ENCODE measurements at places on chromosomes 7 and 10. TPM values are rescaled to one million over a fixed set of nuclear protein-coding genes. Genes with fewer than 3 reads are reported as not detected.

The HGF gene
- 1.2 TPM for total RNA-seq

The POMZP3 gene
- 38.2 TPM for total RNA-seq

The SLC4A2 gene
- 103 TPM for total RNA-seq

The GIMAP5 gene
- 8.9 TPM for total RNA-seq

The STEAP1B gene
- not detected for total RNA-seq

The OR13A1 gene
- 0.48 TPM for total RNA-seq

The EVX1 gene
- total RNA-seq: 3.4 TPM

The MYL10 gene
- not detected for total RNA-seq

DNA sequence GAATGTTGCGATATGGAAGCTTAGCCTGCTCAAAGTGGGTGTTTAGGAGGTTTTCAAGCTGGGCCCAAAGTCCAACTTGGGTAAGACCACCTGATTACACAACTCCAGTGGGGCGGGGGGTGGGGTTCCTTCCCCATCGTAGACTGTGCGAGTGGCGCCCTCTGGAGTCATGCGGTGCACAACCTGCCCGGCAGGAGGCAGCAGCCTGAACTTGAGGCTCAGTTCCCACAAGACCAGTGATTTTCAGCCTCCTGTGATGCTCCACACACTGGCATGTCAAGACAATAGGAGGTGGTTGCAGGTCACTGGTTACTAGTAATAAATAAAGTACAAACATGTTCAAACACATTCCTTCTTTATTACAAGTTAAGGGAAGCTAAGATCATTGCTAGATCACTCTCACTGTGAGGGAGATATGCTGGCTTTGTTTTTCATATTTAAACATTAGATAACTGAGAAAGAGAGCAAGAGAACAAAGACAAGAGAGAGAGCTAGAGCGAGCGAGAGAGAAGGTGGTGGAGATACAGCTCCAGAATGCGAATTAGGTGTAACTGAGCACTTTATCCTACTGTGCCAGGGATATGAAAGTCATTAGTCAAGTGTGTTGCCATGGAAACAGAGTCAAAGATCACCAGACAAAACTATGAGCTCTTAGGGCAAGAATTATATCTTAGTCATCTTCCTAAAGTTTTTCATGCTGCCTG lies 97.4 kb upstream of the BMPER start:
- no peaks in the 10 kb centered on the region for H3K36me3 ChIP-seq
- H3K27ac ChIP-seq: no peak overlapping the region
- no peaks in the 10 kb centered on the region for H3K27me3 ChIP-seq
- H3K4me3 ChIP-seq: no peak overlapping the region

DNA sequence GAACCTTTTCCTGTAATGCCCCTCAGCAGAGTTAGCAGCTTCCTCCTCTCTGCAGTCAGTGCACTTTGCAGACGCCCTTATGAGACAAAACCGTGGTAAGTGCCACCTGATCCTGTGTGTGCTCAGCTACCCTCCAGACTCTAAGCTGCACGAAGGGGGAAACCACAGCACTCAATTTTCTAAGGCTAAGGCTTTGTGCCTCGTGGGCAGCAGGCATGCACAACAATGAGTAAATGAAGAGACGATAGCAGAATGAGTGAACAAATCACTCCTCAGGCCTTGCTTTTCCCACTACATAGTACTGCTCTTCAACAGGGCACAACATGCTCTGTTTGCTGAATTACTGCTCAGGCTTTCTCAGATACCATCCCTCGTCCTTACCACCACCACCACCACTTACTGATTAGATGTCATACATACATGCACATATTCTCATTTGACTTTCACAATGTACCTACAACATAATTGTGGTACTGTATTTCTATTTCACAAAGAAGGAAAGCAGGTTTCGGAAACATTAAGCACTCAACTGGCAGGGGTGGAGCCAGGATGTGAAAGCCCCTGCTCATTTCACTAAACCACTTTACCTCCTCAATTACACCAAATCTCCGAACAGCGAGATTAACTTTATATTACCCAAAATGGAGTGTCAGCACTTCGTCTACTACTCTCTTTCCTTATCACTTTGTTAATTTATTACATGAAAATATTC lies 85.4 kb downstream of the ICA1 start:
- peak overlapping the region; percentile 72 for H3K27ac ChIP-seq
- H3K27me3 ChIP-seq: no peaks in the 10 kb centered on the region

- no peak for DNase-seq
- peaks cover 3% of the 10 kb centered on the region for H3K4me1 ChIP-seq
- H3K36me3 ChIP-seq: no peaks in the 10 kb centered on the region
- no peak overlapping the region for H3K27ac ChIP-seq
These were observed 29.5 kb downstream of the SMNDC1 start for GRCh38 chr10:110275128-110275729.

- no peak overlapping the region for H3K27ac ChIP-seq
- no peak for DNase-seq
- H3K4me3 ChIP-seq: no peak overlapping the region
- H3K27me3 ChIP-seq: no peaks in the 10 kb centered on the region
These were observed 80.3 kb upstream of the UCN3 start for GRCh38 chr10:5284311-5285057.

DNA sequence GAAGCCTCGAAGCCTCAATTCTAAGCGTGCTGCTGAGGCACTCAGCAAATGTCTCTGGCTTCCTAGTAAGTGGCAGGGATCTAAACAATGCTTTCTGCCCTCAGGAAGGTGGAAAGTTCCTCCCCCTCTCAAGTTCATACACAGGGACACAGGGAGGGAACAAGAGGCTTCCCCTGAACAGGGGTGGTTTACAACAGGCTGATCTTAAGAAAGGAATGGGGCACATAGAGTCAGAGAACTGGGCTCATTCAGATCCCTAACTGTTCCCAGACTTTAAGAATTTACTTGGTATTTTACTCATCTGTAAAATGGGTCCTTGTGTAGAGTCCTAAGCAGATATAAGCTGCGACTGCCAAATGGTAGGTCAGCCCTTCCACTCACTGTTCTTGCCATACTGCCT lies 2.5 kb downstream of the TNS3 start:
- H3K36me3 ChIP-seq: no peaks in the 10 kb centered on the region
- peaks cover 59% of the 10 kb centered on the region for H3K4me1 ChIP-seq
- H3K27ac ChIP-seq: peak overlapping the region; percentile 93
- H3K27me3 ChIP-seq: no peaks in the 10 kb centered on the region
- no peak for DNase-seq
- no peak overlapping the region for H3K4me3 ChIP-seq

- DNase-seq: no peak
- no peak overlapping the region for H3K4me3 ChIP-seq
- no peaks in the 10 kb centered on the region for H3K36me3 ChIP-seq
- no peak overlapping the region for H3K27ac ChIP-seq
- H3K27me3 ChIP-seq: no peaks in the 10 kb centered on the region
These were observed 90.1 kb upstream of the CYP26C1 start for GRCh38 chr10:92970301-92971070.

- no peak overlapping the region for H3K4me3 ChIP-seq
- no peak overlapping the region for H3K27ac ChIP-seq
- H3K4me1 ChIP-seq: no peaks in the 10 kb centered on the region
- no peaks in the 10 kb centered on the region for H3K36me3 ChIP-seq
These were observed 19.7 kb upstream of the PRPF18 start for GRCh38 chr10:13567030-13567429.

- no peaks in the 10 kb centered on the region for H3K4me1 ChIP-seq
- H3K36me3 ChIP-seq: no peaks in the 10 kb centered on the region
- no peak overlapping the region for H3K4me3 ChIP-seq
- H3K27ac ChIP-seq: no peak overlapping the region
These were observed 21.7 kb downstream of the RSU1 start for GRCh38 chr10:16795410-16796073.

DNA sequence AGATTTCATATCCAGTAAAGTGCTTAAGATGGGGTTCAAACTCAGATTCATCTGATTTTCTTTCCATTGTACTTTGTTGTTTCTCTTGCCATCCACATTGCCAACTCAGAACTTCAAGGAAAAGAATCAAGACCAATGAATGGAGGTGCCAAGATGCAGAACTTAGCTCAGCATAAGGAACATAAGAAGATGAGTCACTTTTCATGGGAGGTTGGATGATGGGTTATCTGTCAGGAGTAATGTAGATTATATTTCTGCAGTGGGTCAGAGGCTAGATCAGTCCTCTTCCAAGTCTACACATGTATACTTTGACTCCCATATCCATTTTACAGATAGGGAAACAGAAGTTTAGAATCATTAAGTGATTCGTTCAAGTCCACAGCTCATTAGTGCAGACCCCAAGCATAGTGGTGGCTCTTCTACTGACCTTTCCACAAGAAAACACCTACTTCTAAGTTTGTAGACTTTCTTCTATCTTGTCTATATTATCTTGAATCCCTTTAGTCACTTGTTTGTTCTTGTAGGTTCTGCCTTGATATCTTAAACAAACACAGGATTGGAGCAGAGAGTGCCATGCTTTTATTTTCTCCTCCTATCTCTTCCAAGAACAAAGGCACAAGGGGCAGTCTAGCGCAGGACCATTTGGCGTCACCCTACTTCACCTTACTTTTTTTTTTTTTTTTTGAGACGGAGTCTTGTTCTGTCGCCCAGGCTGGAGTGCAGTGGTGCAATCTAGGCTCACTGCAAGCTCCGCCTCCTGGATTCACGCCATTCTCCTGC lies 14.0 kb upstream of the ADD3 start:
- no peak overlapping the region for H3K4me3 ChIP-seq
- DNase-seq: no peak
- no peaks in the 10 kb centered on the region for H3K27me3 ChIP-seq
- no peak overlapping the region for H3K27ac ChIP-seq
- peaks cover 60% of the 10 kb centered on the region for H3K4me1 ChIP-seq
- no peaks in the 10 kb centered on the region for H3K36me3 ChIP-seq

- no peaks in the 10 kb centered on the region for H3K27me3 ChIP-seq
- H3K4me1 ChIP-seq: no peaks in the 10 kb centered on the region
- no peak for DNase-seq
- H3K4me3 ChIP-seq: no peak overlapping the region
- H3K27ac ChIP-seq: no peak overlapping the region
These were observed 147.2 kb upstream of the RHEB start for GRCh38 chr7:151666886-151667285.

- H3K4me3 ChIP-seq: no peak overlapping the region
- peak; percentile 32 for DNase-seq
- peak overlapping the region; percentile 30 for H3K27ac ChIP-seq
- no peaks in the 10 kb centered on the region for H3K4me1 ChIP-seq
These were observed 248.5 kb downstream of the BUB3 start for GRCh38 chr10:123402656-123403055.

DNA sequence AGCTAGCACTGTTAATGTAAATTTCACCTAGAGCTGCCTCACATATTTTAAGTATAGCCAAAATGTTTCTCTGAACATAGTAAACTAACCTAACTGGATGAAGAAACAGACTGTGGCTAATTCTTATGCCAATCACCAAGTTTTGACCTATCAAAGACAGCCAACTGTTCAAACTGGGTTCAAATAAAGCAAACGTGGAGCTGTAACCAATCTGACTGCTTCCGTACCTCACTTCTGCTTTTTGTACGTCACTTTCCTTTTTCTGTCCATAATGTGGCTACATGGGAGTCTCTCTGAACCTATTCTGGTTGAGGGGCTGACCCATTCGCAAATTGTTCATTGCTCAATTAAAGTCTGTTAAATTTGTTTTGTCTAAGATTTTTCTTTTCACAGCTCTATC lies 66.3 kb upstream of the ETV1 start:
- no peaks in the 10 kb centered on the region for H3K4me1 ChIP-seq
- H3K27ac ChIP-seq: no peak overlapping the region
- H3K27me3 ChIP-seq: no peaks in the 10 kb centered on the region
- H3K4me3 ChIP-seq: no peak overlapping the region
- DNase-seq: no peak

DNA sequence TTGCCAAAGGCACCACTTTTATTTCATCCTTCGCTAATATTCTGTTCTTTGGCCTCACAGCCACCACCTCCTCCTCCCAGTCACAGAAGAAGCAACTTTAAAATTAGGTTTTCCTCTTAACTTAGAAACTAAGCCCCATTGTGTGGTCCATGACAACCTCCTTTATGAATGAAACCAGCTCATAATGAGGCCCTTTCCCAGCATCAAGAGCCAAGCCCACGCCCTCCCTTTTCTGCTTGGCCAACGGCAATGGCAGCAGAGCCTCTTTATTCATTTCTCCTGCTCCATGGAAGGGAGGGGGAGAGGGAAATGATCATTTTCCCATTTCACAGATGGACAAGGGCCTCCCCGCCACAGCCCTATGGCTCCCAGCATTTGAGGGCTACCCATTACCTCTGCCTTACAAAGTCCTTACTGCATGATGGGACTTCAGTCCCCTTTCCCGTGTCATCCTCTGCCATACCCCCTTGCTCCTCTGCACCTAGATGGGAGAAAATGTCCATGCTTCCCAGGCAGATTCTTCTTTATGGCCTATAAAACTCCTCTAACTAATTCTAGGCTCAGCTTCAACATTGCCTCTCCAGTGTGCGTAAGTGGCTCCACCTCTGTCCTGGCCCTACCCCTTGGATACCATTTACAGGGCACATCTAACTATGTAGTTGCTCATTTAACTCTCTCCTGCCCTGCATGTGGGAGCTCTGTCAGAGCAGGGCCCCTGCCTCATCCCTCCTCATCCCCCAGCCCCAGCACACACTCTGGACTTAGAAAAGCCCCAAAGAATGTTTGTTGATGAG lies 475.5 kb downstream of the RPS24 start:
- peaks cover 37% of the 10 kb centered on the region for H3K4me1 ChIP-seq
- H3K36me3 ChIP-seq: no peaks in the 10 kb centered on the region
- H3K4me3 ChIP-seq: no peak overlapping the region
- H3K27ac ChIP-seq: peak overlapping the region; percentile 56
- DNase-seq: no peak

DNA sequence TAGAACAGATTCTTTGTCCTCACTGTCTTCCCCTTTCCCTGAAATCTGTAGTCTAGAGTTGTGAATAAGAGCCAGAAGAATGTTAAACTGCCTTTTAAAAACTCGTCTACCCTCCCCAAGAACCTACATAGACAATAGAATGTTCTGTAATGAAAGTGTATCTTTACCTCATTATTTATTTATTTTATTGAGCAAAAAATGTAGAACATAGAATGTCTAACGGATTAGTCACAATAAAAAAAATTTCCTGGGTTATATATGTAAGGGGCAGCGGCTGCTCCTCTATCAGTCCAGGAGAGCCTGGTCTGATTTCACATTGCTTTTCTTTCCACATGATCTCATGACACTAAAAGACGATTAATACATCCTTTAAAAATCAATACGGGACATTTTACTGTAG lies 135.7 kb downstream of the SDK1 start:
- no peaks in the 10 kb centered on the region for H3K27me3 ChIP-seq
- no peaks in the 10 kb centered on the region for H3K36me3 ChIP-seq
- DNase-seq: no peak
- no peaks in the 10 kb centered on the region for H3K4me1 ChIP-seq

Measured in transverse colon (tissue), 4 donors.